IPS DF 6.9 (cell line): ENCODE measurements at places on chromosomes 5 and 9.
A peak's percentile ranks its signal among the peaks of the same experiment; 100 is the strongest.

DNA sequence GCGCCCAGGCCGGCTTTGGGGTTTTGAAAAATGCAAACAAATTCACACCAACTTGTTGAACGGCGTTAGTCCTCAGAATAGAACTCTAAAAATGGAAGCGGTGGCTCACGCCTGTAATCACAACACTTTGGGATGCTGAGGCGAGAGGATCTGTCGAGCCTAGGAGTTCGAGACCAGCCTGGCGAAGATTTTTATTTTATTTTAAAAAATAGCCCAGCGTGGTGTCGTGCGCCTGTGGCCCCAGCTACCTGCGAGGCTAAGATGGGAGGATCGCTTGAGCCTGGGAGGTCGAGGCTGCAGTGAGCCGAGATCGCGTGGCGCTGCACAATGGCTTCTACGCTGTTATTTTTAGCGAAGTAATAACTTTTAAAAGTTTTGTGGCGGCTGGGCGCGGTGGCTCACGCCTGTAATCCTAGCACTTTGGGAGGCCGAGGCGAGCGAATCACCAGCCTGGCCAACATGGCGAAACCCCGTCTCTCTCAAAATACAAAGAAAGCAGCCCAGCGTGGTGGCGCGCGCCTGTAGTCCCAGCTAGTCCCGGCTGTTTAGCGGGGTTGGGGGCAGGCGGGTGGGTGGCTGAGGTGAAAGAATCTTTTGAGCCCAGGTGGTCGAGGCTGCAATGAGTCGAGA lies 694 bp upstream of the PLIN2 start:
- no peak for DNase-seq

- no peak for DNase-seq
Measured at GRCh38 chr9:94010980-94011533, 55.9 kb upstream of the BARX1 start.

GRCh38 chr9:98380065-98380681 lies 124.7 kb upstream of the TBC1D2 start:
- DNase-seq, result peak; percentile 25

DNA sequence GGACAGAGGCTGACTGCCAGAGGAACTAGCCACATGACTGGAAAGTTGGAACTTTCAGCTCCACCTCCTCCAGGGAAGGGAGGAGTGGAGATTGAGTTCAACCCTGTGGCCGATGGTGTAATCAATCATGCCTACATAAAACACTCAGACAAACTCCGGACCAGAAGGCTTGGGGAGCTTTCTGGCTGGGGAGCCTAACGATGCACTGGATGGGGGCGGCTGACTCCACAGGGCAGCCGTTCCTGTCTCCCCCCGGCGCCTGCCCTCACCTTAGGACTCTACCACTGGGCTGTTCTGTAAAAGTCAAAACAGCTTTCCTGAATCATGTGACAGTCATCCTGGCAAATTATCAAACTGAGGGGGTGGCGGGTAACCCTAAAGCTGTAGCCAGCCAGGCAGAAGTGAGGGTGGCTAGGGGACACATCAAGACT lies 58.0 kb downstream of the GOLM1 start:
- DNase-seq, result no peak

- no peak for DNase-seq
Measured at GRCh38 chr5:65329266-65329665, 152.5 kb downstream of the ADAMTS6 start.

DNA sequence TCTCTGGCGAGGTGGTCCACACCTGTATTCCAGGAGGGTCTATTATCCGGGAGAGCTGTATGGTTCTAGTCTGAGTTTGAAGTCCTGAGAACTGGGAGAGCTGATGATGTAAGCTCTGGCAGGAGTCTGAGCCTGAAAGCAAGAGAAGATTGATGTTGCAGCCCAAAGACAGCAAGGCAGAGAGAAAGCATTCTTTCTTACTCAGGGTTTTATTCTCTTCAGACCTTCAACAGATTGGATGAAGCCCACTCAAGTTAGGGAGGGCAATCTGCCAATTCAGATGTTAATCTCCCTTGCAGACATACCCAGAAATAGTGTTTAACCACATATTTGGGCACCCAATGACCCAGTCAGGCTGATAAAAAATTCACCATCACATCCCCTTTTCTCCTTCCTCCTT lies 159.1 kb downstream of the CCDC171 start:
- no peak for DNase-seq

DNA sequence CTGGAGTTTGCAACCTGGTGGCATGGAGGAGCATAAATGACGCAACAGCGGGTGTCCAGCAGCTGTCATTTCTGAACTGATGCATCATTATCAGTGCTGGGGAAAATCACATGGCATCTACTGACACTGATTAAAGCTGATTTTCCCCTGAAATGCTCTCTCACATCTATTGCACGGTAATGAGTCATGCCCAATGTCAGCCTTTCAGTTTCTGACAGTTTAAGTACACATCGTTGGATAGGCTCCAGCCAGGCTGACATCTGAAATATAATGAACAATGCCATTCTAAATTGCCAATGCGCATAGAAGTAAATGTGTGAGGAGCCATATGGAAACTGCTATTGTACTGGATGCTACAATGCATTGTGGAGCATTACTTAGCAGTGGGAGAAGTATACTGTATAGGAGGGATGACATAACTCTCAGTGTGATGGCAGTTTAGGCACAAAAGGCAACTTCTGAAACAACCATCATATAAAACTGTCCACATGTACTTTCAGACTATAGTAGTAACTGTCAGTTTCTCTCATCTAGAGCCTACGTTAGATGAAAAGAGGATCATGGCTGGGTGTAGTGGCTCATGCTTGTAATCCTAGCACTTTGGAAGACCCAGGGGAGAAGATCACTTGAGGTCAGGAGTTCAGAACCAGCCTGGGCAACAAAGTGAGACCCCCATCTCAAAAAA lies 389.3 kb upstream of the DMAC1 start:
- no peak for DNase-seq
